Mammary microvascular endothelial cell (primary cell): ENCODE measurements at places on chromosomes 5 and 9. TPM values are rescaled to one million over a fixed set of nuclear protein-coding genes. Genes with fewer than 3 reads are reported as not detected.

Gene JMY
- total RNA-seq = 3.9 and 4.5 TPM in 2 replicates

Gene OTP
- not detected in 2 replicates for total RNA-seq

Gene OGN
- not detected in 2 replicates for total RNA-seq

Gene RGS7BP
- total RNA-seq = 0.07 and 0.20 TPM in 2 replicates

Gene PRKAA1
- 62.7 and 70.1 TPM in 2 replicates for total RNA-seq

Gene PKD2L2
- not detected in 2 replicates for total RNA-seq
